ENCODE measurements at places on chromosomes 7 and 10.

GRCh38 chr7:44574287-44574872 is 672 bp upstream of the DDX56 start:
- peak; percentile 6 for DNase-seq

DNA sequence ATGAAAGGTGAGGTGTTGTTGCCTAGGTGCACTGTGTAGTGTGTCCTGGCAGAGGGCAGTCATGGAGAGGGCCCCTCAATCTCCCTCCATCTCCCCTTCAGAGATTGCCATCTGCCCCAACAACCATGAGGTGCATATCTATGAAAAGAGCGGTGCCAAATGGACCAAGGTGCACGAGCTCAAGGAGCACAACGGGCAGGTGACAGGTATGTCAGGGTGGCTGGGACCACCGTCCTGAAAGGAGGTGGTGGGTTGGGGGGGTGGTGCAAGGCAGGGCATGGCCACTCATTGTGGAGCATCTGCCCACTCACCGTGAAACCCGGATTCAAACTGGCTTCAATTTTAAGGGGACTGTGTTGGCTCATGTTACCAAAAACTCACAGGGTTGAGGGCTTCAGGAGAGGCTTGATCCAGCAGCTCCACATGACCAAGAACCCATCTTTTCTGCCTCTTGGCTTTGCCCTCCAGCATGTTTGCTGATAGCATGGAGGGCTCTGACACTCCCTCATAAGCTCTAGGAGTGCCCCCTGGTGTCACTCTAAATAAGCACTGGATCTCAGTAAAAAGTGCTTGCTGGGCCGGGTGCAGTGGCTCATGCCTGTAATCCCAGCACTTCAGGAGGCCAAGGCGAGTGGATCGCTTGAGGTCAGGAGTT is 12.2 kb downstream of the ARPC1B start:
- DNase-seq, result no peak

DNA sequence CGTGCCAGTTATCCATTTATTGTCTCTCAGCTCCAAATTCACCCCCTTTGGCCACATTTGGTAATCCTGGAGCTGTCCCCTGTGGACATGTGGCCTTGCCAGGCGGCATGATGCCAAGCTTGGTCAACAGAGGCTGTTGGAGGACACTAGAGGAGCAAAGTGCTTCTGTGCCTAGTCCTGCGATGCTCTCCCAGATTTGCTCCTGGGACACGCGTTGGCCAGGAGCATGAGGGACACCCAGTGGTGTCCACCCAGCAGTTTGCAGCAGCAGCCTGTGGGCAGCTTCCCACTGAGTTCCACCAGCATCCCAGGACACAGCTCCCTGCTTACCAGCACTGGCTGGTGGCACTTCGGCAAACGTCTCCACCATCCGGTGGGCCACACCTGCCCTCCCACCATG is 55.5 kb upstream of the STEAP1B start:
- no peak for DNase-seq

DNA sequence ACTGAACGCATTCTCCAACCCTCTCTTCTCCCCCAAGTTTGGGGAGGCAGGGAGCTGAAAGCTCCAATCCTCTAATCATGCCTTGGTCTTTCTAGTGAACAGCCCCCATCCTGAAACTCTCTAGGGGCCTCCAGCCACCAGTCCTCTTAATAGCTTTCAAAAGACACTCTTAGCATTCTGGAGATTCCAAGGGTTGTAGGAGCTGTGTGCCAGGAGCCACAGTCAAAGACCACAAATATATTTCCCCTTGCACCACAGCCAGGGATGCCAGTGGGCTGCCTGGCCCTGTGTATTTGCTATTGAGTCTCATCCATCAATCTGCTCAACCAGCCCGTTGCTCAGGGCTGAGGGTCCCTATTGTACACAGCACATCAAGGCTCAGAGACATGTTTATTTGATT is 18.5 kb upstream of the MLXIPL start:
- no peak for DNase-seq

DNA sequence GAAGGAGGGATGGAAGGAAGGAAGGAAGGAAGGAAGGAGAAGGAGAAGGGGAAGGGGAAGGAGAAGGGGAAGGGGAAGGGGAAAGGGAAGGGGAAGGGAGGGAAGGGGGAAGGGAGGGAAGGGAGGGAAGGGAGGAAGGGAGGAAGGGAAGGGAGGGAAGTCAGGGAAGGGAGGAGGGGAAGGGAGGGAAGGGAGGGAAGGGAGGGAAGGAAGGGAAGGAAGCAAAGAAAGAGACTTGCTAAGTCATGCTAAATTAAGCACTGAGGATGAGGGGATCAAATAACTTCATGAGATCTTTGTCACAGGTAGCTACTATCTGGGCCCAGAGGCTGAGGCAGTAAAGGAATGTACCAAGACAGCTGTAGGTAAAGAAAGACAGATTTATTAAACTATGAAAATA is 116.4 kb downstream of the TRIL start:
- DNase-seq, result no peak

- no peak for DNase-seq
Observed at GRCh38 chr7:69756235-69756634, 158.0 kb downstream of the AUTS2 start.

GRCh38 chr7:23426876-23427275 is 43.4 kb downstream of the IGF2BP3 start:
- DNase-seq, result no peak

GRCh38 chr7:23022851-23023250 is 8.9 kb upstream of the HYCC1 start:
- no peak for DNase-seq

- DNase-seq, result no peak
Observed at GRCh38 chr10:53233749-53234148, 461.2 kb upstream of the MBL2 start.

DNA sequence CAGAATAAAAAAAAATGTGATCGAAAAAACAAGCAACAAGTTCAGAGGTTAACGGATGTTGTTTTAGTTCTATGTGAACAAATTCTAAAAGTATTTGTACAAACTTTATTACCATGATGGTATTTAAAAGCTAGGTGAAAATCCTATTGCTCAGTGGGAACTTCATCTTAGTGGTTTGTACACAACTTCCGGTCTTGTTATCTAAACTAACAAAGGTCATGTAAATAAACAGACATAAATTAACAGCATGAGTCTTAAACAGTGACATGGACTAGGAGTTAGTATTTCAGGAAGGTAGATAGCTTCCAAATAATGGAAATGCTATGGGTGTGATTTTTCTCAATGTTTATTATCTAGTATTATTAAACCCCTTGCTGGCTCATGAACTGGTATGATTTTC is 83.8 kb downstream of the SPAG6 start:
- no peak for DNase-seq

DNA sequence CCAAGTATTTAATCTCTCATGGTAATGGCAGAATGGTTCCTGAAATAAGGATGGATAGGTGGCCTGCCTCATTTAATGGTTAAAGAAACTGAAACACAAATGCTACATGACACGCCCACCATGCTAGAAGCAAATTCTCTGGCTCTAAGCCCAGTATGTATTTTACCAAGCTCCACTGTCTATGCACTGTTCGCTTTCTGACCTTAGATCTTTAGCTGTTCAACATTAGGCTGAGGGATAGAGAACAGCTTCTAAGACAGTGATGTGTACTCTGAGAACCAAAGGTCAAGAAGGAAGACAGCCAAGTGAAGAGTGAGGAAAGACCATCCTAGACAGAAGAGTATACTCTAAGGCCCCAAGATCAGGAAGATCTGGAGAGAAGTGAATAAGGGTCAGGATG is 26.6 kb downstream of the FAM3C start:
- DNase-seq, result no peak

DNA sequence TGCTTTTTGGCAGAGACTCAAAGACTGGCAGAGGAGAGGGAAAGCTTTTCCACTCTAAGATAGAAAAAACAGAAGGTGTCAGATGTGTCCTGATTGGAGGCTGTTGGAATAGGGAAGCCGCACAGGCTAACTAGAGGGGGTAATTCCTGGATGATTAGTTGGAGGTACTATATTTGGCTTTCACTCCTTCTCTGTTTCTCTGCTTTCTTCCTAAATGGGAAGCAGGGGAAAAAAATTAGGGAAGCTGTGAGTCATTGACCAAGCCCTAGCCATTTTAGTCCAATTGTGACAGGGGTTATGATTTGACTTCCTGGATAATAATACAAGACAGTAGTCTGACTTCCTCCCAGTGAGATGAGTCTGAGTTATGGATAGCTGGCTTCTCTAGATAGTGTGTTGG is 475.2 kb upstream of the CELF2 start:
- no peak for DNase-seq

DNA sequence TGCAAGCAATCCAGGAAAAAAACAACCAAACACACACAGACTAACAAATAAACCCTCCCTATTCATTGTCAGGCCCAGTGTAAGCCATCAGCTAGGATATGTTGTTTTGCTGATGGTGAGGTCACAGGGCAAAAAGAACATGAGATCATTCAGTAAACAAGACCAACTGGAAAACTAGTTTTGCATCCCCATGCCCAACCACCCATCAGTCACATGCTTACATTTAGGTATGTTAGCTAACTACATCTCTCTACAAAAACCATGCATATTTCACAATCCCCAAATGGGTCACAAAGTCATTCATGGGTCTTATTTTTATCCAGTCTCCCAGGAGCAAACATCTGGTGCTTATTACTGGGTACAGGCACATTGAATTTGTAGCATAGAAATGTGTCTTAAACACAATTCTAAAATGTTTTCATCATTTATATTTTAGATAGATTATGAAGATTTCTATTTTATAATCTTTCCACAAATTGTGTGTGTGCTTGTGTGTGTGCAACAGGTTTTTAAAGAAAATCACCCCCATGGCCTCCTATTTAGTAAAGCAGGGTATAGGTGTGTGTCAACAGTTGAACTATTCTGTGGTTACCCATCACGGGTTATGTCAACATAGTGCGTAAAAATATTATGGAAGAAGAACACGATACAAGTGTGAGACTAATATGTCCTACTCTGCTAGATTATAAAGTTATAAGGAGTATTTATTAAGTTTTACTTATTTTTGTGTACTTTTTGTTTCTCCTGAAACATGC is 103.8 kb upstream of the AKR1E2 start:
- DNase-seq, result no peak

GRCh38 chr7:110010359-110010758 is 1080.6 kb upstream of the LRRN3 start:
- no peak for DNase-seq

- DNase-seq, result peak; percentile 76
Observed at GRCh38 chr7:151368136-151368571, 26.5 kb downstream of the NUB1 start.

DNA sequence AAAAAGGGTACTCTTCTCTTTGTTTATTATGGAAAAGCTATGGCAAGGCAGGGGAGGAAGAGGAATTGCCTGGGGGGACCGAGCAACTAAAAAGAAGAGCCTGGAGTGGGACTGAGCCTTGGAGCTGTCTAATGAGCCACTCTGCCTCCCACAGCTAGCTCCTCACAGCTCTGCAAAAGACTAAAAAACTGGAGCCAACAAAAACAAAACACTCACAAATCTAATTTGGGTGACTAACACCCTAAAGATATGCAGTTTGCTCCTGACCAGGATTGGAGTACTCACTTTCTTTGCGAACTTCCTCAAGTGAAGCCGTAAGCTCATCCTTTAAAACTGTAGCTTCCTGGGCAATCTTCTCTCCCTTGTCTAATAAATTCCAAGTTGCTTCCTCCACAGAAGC is 89.4 kb downstream of the CTNNA3 start:
- DNase-seq, result no peak
